ENCODE measurements at places on chromosomes 12 and 14.

- DNase-seq: no peak
These were observed 687 bp downstream of the IFFO1 start for GRCh38 chr12:6555018-6555691.

- DNase-seq: no peak
These were observed 11.6 kb downstream of the FGD6 start for GRCh38 chr12:95205685-95206084.

- no peak for DNase-seq
These were observed 196.6 kb downstream of the SLC25A21 start for GRCh38 chr14:36975834-36976233.

DNA sequence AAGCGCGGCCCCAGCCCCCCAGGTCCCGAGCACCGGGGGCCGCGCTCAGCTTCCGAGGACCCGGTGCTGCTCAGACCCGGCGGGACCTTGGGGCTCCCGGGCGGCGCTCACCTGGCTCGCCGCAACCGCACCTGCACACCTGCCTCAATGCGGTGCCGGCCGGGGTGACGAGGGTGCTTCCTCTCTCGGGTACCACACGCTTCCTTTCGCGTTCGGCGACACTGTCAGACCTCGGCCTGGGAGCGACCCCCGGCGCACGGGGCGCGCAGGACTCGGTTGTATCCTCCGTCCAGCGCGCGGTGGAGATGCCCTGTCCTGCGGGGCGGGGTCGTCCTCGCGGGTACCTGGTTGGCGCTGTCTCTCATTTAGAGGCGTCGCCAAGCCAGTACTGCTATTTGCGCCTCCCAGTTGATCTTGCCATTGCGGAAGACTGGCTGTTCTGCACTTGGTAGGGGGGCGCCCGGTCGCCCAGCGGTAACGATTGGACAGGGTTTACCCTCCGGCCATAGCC is 718 bp downstream of the PACS2 start:
- DNase-seq: no peak

- DNase-seq: no peak
These were observed 18.4 kb downstream of the RACGAP1 start for GRCh38 chr12:50006754-50007442.

GRCh38 chr12:111443086-111443485 is 37.4 kb downstream of the SH2B3 start:
- no peak for DNase-seq

GRCh38 chr12:31944299-31944698 is 14.9 kb upstream of the RESF1 start:
- DNase-seq: no peak

- no peak for DNase-seq
These were observed at the start of gene PAH for GRCh38 chr12:102917026-102917787. Gene PAH (minus strand): TSS chr12:102917244. CDS start chr12:102917130, 114 bp downstream.

GRCh38 chr12:7339675-7340074 is 35.8 kb downstream of the ACSM4 start:
- DNase-seq: no peak

DNA sequence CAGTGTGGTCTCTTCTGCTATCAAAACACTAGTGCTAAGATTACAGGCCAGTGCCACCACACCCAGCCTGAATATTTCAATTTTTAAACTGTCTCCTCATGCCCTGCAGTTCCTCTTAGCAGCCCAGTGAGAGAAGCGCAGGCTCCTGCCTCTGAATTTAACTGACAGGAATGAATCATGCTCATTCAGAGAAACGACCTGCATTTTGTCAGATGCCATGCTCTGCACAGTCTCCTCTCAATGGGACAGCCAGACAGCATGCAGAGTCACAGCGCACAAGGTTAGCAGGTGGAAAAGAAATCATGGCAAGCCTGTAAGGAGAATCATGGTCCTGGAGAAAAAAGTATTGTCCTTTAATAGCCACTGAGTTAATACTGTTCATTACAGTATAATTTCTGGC is 691.0 kb upstream of the SEL1L start:
- no peak for DNase-seq

DNA sequence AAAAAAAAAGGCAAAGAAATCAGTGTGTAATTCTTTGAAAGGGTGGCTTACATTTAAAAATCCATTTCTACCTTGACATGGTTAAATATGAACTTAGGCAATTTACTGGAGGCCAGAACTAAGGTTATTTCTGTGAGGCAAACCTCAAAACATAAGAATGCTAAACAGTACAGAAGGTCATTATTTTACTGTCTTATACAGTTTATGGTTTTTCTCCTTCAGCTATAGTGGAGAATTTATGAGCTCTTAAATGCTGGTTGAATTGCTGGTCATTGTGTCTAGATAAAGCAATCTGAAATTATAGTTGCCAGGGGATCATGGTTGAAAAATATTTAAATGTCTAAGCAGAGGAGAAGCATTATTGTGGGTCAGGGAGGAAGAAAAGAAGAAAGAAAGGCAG is 70.5 kb downstream of the TRIM9 start:
- DNase-seq: no peak

- no peak for DNase-seq
These were observed 35.4 kb downstream of the DMAC2L start for GRCh38 chr14:50347521-50347920.

GRCh38 chr14:92254786-92255185 is 68.2 kb upstream of the SLC24A4 start:
- no peak for DNase-seq

DNA sequence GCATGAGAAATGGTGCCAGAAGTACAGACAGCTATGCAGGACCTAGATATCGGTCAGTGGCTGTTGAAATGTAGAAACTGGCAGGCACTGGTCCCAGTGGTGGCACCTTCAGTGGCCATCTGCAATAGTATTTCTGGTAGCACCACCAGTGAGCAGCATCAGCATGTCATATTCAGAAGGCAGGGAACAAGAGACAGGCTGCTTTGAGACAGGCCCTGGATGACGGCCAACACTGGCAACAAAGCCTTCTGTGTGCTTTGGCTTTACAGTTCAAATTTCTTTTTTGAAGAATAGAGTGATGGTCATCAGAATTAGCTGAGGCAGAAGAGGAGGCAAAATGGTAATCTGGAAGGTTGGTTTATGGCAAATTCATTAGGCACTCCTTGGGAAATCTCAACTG is 273.4 kb upstream of the SLC16A7 start:
- no peak for DNase-seq

GRCh38 chr12:16272222-16272621 is 5.3 kb downstream of the SLC15A5 start:
- no peak for DNase-seq

GRCh38 chr14:54769951-54770863 is 132.4 kb downstream of the GCH1 start:
- DNase-seq: no peak

DNA sequence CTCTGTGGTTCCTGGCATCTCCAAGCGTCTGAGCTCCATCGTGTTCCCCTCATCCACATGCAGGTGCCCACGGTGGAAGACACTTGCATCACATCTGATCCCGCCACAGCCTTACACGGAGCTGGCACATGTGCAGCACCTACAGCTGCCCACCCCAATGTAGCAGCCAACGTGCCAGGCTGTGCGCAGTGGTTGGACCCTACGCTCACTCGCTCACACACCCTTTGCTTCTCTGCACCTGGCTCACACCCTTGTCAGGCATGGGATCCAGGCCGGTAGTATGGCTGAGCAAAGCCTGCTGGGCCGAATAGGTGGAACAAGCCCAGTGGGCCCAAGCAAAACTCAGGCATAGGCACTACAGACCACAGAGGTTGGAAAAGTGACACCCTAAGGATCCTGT is 567.2 kb downstream of the FSCB start:
- DNase-seq: no peak

DNA sequence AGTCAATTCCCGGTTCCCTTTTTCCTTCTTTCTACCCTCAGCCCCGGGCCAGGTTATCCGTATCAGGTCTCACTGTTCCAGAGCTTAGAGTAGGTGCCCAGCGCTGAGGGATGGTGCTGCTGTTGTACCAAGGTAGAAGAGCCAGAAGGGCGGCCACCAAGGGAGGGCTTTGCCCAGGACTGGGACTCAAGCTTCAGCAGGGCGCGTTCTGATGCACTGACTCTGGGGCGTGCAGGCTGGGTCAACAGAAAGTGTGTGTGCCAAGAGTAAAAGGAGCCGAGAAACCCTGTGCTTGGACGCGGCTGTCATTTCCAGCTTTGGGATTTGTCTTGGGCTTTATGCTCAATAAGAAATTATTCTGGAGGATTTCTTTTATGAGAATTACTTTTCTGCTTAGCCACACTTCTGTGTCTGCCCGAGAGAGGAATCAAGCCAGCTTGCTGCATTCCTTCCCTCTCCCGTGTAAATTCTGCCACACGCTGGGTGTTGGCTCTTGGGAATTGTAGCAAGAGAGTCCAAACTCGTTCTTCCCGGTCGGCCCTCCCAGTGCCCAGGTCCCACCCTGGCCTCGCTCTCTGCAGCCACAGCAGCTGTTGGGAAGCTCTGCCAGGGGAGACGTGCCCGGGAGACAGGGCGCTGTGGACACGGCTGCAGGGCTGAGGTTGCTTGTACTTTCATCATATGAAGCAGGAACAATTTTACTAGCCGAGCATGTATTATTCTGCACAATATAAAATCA is 98.0 kb downstream of the FBXL14 start:
- no peak for DNase-seq

GRCh38 chr14:32940066-32940651 is 1.5 kb downstream of the NPAS3 start:
- no peak for DNase-seq

GRCh38 chr14:98489115-98489514 is 782.9 kb downstream of the BCL11B start:
- DNase-seq: no peak

- DNase-seq: no peak
These were observed 32.8 kb downstream of the YEATS4 start for GRCh38 chr12:69392179-69392928.

- DNase-seq: no peak
These were observed 437.9 kb downstream of the BCL11B start for GRCh38 chr14:98834119-98834518.

- DNase-seq: no peak
These were observed 98.9 kb upstream of the PLEKHA5 start for GRCh38 chr12:19030603-19031002.
